Activated naive CD4-positive, alpha-beta T cell treated with anti-CD3 and anti-CD28 coated beads for 36 hours (primary cell): ENCODE measurements at places on chromosomes 7 and 10.

DNA sequence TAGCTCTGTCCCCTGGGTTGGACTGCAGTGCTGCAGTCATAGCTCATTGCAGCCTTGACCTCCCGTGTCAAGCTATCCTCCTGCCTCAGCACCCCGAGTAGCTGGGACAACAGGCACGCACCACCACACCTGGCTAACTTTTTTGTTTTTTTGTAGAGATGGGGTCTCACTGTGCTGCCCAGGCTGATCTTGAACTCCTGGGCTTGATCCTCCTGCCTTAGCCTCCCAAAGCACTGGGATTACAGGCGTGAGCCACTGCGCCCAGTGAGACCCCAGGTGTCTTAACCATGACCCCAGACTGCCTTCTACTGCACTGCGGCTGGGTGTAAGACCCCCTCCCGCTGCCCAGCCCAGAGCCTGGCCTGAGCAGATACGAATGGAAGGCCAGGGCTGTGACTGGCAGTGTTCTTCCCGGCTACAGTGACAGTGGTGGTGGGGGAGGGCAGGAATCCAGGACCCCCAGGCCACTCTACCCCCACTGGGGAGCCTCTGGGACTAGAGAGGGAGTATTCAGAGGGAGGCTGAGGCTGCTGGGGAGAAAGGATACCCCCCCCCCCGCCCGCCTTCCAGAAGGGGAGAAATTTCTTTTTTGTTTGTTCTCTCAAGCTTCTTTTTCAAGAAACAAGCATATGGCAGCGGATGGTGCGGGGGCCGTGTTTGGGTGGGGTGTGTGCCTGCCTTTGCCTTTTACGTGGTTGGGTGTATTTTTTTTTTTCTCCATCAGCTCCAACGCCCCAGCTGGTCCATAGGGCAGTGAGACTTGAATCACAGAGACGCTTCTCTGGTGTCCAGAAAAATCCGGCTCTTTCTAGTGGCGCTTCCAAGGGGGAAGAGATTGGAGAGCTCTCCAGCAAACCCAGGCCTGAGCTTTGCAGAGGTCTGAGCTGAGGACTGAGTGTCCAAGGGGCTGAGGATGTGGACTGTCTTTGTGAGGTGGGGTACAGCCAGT lies 36.6 kb downstream of the GTF2IRD1 start:
- no peak for DNase-seq

- no peak for DNase-seq
Measured at GRCh38 chr7:46545790-46546189, 624.7 kb upstream of the IGFBP3 start.

DNA sequence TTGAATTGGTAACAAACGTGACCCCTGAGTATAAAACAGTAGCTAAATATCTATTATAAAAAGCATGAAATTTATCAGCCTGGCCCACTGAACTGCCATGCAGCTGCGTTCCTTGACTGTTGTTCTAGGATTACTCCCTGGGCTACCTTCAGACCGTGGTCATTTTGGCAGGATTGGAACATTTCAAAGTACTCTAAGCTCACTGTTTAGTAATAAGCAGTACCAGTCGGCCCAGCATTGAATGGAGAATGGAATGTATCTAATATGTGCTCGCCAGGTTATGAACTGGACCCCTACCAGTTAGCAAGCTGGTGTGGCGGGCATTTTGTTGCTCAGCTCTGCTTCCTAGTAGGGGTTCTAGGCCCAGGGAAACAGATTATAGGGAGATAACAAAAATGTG lies 112.2 kb downstream of the SEMA3C start:
- DNase-seq = no peak

DNA sequence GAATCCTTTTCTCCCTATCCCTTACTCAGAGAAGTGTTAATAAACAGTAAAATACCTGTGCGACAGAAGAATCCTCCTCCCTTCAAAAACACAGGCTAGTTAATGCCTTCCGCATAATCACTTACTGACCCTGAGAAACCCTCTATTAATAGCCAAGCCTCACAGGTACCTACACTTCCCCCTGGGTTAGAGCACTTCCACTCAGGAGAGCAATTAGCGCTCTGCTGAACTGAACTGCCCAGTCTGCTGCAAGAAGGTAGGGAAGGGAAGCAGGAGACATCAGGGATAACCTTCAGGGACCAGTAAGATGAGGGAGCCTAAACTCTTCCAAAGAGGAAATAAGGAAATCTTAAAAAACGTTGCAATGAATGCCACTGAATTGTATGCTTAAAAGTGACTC lies 39.6 kb downstream of the KIAA1549 start:
- DNase-seq = no peak

DNA sequence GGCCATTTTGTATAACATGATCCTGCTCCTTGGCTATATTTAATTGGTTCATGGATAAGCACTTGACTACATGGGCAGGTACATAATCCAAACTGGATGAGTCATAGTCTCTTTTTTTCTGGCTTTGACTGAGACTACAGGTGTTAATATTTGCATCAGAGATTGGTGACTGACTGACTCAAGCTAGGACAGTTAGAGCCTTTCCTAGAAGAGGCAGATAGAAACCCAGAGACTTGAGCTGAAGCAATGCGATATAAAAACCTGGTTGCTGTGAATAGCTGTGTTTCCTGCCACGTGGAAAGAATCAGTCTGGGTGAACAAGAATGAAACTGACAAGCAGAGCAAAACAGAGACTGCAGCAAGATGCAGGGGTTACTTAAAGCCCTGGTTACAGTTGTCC lies 81.0 kb downstream of the SAMD9 start:
- peak; percentile 74 for DNase-seq

DNA sequence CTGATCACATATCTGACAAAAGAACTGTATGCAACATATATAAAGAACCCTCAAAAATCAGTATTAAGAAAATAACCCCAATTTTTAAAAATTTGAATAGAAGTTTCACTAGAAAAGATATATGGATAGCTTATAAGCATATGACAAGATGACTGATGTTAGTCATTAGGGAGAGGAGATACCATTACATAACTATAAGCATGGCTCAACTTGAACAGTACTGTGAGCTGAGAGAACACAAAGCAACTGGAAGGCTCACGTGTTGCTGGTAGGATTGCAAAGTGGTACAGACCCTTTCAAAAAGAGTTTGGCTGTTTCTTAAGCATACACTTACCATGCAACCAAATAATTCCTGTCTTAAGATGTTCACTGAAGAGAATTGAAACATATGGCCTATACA lies 14.7 kb downstream of the CCDC71L start:
- no peak for DNase-seq

DNA sequence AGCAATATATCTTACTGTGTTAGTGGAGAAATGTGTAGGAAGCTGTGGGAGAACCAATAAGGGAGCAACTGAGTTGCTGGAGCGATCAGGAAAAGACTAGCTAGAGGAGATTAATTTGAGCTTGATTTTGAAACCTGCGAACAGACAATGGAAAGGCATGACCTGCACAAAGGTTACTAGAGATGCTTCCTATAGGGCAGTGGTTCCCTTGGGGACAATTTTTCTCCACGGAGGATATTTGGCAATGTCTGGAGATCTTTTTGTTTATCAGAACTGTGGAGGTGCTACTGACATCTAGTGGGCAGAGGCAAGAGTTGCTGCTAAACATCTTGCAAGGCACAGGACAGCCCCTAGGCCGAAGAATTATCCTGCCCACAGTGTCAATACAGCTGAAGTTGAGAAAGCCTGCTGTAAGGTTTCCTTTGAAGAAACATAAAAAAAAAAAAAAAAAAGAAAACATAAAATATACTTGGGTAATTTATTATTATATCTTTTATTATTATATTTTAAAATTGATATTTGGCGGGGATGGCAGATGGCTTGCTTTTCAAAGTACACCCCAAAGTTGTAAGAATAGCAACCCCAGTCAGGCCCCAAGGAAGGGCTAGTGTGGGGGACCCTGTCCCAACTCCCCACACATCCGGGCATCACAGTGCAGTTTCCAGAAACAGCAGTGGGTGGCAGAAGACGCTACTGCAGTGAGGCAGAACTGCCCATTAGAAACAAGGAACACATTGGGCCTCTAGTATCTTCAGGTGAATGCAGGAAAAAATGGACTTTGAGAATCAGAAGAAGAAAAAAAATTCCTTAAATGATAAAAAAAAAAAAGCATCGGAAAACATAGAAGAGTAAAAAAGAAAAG lies 481.6 kb downstream of the SH2D4B start:
- peak; percentile 45 for DNase-seq

DNA sequence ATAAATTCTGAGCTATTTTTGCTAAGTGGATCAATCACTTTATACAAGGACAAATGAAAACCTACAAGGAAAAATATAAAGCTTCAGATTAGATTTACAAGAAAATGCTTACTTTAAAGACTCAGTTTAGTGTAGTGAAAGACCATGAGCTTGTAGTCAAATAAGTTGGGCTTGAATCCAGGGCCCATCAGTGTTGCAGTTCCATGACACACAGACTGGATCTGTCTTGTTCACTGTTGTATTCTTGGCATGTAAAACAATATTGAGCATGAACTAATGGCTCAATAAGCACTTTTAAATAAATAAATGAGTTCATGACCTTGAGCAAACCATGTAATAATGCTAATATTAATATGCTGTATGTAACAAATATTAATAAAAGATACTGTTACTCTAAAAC lies 164.6 kb upstream of the KCND2 start:
- no peak for DNase-seq

DNA sequence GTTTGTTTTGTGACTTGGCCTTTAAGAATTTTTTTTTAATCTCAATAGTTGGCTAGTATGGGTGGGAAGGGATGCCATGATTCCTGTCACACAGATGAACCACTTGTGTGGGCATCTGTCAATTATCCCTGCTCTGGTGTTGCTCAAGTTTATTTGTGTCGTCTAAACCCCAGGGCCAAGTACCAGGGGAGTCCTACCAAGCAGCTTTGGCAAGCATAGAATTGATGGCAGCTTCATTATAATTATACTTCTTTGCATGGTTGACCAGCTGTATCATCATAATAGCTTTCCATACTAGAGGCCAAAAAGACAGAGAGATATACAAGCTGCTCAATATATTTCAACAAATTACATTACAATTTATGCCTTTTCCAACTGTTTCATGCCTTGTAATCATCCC lies 30.4 kb downstream of the SUGCT start:
- no peak for DNase-seq

DNA sequence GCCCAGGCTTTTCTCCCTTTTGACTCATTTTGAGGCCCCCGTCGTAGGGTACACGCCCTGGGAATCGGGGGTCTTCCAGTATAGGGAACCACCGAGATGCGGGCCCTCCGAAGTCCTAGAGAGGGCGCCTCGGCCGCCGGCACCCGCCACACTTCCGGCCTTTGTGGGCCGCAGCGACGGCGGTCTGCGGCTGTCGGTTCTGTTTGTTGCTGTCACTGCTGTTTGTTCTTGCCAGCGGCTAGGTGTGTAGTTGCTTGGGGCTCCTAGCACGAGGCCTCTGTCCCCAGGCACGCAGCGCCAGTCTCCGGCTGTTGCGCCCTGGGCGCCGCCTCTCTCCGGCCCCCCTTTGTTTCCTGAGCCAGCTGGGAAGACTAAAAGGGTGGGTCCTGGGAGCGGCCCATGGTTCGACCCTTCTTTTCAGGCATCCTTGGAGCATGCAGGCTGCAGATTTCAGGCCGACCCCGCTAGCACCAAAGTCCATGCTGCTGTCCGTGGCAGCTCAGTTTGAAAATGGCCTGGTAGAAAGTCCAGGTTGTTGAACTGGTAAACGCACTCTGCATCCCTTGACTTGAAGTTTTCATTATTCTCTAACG lies 17.8 kb upstream of the ZKSCAN1 start:
- peak; percentile 78 for DNase-seq

GRCh38 chr10:122132882-122133565 lies 138.1 kb upstream of the BTBD16 start:
- DNase-seq = no peak

DNA sequence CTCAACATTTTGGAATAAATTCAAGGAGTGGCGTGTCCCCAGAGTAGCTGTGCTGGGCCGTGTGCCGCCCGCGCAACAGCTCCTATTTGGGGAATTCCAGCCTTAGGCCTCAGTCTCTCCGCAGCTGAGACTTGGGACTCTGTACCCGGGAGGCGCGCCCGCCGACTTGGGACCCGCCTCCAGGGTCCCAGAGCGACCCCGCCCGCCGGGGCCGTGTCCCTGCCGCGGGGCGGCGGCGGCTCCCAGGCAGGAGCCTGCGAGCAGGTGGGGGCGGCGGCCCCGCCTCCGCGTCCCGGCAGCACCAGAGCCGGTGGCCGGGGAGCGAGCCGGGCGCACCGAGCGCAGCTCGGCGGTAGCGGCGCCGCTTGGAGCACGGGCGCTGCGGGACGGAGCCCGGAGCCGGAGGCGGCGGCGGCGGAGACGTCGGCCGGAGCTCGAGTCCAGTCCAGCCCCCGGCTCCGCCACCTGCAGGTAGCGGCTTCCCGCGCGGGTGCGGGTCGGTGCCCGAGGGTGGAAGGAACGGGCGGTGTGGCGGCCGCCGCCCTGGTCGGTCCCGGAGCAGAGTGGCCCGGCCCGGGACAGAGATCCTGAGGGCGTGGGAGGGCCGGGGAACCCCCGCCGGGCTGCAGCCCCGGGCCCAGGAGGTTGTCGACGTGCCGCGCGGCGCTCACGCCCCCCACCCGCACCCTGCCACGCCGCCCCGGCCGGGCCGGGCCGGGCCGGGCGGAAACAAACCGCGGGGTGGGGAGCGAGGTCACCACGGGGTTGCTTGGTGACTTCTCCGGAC lies at the start of gene WIPF3:
Gene WIPF3, plus strand, starts transcription at position 301 of the 787 bp plus-strand sequence. CDS start 28,217 bp downstream, outside the sequence.
- no peak for DNase-seq

GRCh38 chr7:1743481-1744230 lies 73.6 kb downstream of the ELFN1 start:
- DNase-seq = no peak

- no peak for DNase-seq
Measured at GRCh38 chr7:4638781-4639575, 43.1 kb upstream of the FOXK1 start.

DNA sequence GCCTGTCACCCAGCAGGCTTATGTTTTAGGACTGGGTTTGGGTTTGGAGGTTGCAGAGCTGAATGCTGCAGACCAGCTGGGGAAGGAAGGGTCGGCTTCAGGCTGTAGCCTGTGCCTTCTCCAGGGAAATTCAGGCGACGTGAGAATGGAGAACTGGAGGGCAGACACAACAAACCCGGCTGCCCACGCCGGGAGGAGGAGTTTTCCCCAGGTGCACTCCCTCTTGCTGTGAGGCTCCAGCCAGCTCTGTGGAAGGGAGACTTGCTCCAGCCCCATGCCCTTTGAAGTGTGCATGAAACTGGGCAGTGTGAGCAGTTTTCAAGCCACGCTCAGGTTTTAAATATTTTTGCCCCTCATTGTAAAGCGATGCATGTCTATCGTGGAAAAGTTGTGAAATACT lies 279.1 kb downstream of the CCSER2 start:
- no peak for DNase-seq

- DNase-seq = no peak
Measured at GRCh38 chr10:86956195-86956847, 1.1 kb downstream of the MMRN2 start.

- DNase-seq = peak; percentile 88
Measured at GRCh38 chr10:32367793-32368453, 21.0 kb upstream of the EPC1 start.
